ENCODE measurements at places on chromosomes 5 and 9. TPM values are rescaled to one million over a fixed set of nuclear protein-coding genes. Genes with fewer than 3 reads are reported as not detected.

GRCh38 chr9:118928722-118929121 lies 440.5 kb downstream of the BRINP1 start:
- no peak for DNase-seq

- no peak for DNase-seq
Measured at GRCh38 chr9:90044710-90045151, 439.9 kb downstream of the GADD45G start.

Gene SLC34A1
- 0.40 TPM for total RNA-seq

DNA sequence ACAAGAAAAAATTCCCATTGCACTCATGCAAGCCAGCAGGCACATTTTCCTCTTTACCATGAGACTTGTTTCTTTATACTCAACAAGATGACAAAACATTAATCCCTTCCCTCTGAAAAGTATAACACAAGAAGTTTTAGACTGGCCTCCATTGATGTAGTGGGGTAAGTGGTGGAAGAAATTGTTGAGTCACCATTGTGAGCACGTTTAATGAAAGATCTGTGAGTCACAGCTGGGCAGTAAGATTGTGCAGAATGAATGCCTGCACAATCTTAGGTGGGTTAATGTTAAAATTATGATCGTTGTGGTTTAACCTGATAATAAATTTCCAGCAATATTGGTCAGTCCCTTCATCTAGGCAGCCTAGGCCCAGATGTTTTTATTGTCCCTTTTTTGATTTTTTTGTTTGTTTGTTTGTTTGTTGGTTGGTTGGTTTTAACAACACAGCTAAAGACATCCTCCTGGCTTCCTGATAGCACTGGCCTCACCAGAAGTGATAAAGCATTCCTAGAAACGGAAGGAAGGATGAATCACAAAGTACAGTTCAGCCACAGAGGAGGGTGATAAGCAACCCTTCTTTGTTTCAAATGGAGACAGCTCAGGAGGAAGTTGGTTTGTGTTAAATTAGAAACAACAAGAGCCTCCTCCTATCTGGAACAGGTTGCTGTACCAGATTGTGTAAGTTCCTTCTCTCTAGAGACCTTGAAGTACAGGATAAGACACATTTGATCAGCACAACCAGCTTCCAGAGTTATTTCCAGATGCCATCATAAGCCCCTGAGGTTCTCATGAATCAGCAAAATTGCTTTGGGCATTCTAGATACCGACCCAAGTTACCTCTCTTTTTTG lies 40.3 kb downstream of the SLC24A2 start:
- DNase-seq, result no peak

GRCh38 chr5:119313658-119314605 lies 41.9 kb upstream of the TNFAIP8 start:
- DNase-seq, result no peak

Gene SLC46A2
- total RNA-seq, result not detected

DNA sequence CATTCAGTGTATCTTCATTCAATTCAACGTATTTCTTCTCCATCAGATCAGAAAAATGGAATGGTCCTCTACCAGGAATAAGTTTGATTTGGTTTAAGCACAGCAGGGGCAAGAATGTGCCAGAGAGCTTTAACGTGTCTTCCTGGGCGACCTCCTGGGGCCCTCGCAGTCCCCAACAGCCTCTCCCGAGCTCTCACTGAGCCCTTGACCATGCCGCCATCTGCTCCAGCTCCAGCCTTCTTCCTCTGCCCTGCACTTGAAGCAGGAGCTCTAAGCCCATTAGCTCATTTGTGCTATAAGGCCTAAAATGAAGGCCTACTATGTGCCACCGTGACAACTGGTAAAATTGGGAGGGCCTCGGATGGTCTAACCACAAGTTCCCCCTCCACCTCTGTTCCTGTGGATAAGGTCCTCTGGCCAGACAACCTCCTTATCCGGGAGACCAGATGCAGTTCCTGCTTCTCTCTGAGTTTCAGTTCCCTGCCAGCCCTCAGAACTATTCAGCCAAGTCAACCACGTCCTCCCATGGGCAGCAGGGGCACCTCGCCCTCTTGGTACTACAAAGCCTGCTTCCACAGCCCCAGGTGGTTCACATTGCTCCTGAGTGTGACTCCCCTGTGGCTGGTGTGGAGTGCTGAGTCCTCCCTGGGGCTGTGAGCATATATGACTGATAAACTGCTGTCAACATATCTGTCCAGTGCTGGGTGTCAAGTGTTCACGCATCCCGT lies 35.8 kb downstream of the C5orf15 start:
- no peak for DNase-seq

All from T-helper 17 cell (primary cell).